ENCODE measurements at places on chromosomes 3 and 15.

GRCh38 chr15:78732634-78733033, 78.6 kb downstream of the ADAMTS7 start:
- DNase-seq, result no peak

DNA sequence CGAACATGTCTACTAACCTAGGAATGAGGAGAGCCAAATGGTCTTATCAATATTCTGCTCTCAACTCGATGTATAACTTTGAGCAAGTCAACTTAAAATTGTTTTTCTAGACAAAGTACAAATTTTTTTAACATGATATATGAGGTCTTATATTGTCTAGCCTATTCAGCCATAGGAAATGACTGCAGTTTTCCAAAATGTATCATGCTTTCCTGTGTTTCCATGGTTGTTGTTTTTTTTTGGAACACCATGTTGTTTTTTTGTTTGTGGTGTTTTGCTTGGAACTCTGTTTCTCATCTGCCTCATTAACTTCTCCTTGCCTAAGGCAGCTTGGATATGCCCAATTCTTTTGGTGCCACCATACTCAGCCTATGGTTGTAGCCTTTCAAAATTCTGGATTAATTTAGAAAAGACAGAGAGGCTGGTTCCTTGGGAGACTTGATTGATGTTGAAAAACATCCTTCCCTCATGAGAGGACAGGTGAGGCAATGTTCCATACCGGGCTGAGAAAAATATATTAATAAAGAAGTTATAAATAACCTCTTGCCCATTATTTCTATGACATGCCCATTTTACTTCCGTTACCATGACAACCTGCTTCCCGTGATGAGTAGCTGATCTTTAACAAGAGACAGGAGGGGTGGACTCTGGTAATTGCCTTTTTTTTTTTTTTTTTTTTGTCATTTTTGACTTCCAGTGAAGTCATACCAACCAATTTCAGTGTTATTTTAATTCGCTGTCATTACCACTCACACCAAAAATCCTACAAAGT, 687.9 kb upstream of the GRM7 start:
- DNase-seq, result no peak

DNA sequence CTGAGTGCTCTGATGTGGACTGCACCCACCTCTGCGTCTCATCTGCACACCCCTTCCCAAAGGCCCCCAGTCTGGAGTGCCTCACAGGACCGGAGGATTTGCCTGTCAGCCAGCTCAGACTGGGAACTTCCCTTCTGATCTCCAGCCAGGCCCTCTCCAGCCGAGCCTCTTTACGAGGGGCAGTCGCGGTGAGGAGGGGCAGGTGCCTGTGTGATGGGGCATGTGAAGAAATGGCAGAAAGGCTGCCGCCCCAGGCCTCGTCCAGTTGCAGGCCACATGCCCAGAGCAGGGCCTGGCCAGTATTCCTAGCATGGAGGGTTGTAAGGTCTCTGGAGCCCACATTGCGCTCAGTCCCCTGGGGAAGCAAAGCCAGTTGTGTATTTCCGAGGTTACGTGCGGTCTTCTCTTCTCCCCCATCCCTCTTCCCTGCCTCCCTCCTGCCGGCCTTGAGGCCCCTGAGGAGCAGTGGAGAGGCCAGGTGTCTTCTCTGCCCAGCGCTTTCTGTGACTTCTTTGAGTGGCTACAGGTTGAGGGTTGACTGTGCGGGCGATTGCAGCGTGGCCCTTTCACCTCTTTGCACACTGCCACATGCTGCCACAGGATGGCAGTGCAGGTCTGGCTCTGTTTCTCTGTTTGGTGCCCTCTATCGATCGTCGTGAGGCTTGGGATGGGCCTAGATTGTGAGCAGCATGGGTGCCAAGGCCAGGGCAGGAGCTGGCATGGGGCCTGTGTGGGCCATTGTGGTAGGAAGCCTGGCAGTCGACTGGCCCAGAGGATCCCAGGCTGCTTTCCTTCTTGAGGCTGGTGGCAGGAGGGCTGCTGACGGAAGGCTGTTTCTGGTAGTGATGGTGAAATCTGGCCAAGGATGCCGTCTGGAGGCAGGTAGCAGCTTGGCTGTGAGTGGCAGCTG, 5.3 kb downstream of the CLK3 start:
- no peak for DNase-seq

DNA sequence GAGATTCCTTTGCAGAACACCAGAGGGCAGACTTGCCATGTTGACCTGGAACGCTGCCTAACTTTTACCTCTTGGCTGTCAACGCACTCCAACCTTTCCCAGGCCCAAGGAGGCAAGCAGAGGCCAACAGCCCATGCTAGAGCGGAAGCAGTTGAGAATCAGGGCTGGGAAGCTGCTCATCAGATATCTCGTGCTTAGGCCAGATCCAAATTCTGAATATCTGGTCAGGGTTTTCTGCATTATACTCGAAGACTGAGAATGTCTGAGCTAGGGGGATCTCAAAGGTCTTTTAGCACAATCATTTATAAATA, 2.5 kb downstream of the XIRP1 start:
- no peak for DNase-seq

DNA sequence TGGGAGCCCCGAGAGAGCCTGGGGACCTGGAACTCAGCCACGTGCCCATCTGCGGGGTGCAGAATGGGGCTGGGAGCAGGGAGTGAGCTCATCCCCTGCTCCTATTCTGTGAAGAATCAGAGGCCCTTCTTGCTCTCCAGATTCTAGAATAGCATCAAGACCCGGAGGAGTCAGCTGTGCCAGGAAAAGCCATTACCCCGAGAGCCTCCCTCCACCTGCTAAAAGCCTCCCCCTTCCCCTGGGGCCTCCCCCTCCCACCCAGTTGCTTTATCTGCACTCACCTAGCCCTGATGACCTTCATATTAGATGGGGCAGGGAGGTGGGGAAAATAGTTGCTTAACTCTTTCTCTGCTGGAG, 23.1 kb downstream of the CCDC33 start:
- no peak for DNase-seq

DNA sequence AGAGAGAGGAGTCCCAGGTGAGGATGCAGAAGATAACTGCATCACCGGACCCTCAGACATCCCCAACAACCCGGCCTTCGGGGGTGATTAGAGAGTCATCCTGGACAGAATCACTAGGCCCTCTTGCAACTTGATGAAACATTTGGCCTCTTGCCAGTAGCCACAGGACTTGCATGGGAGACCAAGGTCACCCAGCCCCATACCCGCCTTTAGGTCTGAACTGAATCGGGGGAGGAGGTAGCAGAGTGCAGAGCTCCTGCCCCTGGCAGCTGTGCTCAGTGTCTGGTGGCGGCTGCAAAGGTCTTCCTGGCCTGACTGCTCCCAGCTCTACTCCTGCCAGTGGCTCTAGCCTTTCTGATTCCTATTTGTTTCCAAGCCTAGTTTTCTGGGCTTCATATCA, 12.4 kb downstream of the PIF1 start:
- DNase-seq, result peak; percentile 21

GRCh38 chr3:9059489-9060400, 96.5 kb upstream of the RAD18 start:
- no peak for DNase-seq

DNA sequence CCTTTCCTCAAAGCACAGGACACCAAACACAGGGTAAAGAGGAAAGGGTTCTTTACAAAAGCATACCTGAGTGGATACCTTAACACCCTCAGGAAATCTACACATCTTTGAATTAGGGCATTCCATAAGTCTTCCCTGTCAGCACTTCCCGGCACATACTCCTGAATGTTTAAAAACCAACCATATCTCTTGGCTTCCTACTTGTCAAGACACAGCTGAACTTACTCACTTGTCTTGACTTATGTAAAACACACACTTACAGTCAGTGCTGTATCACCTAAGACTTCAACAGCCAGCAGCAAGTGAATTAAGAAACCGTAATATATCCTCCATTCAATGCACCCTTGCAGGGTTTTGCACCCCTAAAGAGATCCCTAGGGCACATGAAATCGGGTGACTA, 17.5 kb downstream of the IL1RAP start:
- DNase-seq, result no peak

- DNase-seq, result no peak
Measured at GRCh38 chr15:42059661-42060476, 34.5 kb downstream of the PLA2G4D start.

- DNase-seq, result no peak
Measured at GRCh38 chr15:91127236-91127955, 27.3 kb downstream of the SV2B start.

- no peak for DNase-seq
Measured at GRCh38 chr3:19792388-19792787, 141.6 kb downstream of the EFHB start.

DNA sequence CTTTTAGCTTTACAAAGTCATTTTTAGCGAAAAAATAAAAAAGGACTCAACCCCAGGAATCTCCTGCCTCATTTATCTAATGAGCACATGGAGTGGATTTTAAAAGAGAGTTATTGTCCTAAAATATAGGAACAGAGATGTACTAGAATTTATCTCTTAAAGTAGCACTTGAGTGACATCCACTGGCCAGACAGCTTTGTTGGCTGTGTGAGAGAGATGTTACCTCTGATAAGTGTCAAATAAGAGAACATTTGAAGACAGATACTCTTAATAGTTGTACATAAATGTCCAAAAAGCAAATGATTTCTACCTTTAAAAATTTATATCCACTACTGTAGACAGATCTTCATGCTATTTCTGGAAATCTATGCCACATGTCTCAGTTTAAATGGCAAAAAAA, 12.3 kb upstream of the MFSD1 start:
- DNase-seq, result peak; percentile 30

DNA sequence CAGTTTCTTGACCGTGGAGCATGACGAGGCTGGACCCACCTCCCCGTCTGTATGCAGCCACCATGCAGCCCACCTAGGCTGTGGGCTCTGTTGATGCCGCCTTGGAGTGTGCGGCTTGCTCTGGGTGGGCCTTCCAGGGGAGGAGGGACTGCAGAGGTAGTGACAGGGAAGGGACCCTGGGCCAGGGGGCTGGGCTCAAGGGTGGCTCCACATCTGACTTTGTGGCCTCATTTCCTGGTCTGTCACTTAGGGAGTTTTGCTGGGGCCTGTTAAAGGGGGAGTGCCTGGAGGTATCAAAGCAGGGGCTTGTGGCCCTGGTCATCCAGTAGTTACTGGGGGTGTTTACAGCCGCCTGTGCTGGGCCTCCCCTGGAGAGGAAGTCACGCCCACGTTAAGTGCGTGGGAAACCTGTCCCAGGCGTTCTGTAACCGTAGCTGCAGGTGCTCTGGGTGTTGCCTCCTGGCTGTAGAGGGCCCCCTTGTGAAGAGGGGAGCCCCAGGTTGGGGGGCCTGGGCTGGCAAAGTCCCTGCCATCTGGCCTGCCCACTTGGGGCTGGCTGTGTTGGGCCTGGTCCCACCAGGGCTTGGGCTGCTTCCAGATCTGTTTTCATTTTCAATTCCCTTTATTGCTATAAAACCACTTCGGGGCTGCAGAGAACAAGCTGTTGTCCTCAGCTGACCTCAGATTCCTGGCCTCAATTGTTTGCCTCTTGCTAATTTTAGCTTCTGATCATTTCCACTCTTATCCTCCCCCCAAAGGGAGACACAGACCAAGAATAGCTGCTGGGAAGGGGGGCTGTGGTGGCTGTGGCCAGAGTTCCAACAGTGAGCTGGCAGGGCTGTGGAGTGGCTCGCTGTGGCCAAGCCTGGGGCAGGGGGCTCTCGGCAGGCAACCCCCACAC, 26.5 kb downstream of the KLF13 start:
- peak; percentile 77 for DNase-seq

- no peak for DNase-seq
Measured at GRCh38 chr3:172517859-172518466, 5.3 kb downstream of the TNFSF10 start.

GRCh38 chr3:150096700-150097587, 126.2 kb upstream of the PFN2 start:
- no peak for DNase-seq

GRCh38 chr3:27449530-27450150, 34.5 kb downstream of the SLC4A7 start:
- DNase-seq, result no peak

DNA sequence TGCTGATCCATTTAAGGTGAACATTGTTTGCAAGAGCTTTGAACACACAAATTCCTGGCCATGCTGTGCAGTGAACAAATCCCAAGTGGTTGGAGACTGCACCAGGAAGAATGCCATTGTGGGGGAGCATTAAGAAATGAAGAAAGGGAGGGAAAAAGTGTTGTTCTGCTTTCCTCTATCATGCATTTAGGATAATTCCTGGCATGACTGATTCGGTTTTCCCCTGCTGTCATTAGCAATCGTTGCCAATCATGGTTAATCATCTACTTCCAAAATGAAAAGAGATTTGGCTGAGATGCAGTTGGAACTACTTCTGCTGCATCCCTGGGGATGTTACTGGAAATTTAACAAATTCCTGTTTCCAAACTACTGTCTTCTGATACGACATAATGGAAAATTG, 73.7 kb upstream of the ZPLD1 start:
- DNase-seq, result no peak

GRCh38 chr3:113111011-113111707, 100.2 kb upstream of the BOC start:
- DNase-seq, result no peak

DNA sequence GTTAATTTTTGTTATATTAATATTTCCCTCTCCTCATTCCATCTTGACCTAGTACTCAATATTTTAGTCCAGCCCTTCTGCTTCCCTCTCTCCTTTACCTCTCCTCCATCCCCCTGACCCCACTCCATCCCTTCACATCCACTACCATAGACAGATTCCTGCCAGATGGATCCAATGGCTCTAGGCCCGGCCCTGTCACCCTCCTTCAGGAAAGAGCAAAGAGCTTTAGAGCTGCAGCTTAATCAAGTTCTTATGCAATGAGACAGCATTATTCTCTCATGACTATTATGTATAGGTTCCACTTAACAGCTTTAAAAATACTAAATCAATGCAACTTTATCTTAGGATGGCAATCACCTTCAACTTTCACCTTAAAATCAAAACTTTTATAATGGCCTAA, 200.7 kb upstream of the TTC14 start:
- no peak for DNase-seq

DNA sequence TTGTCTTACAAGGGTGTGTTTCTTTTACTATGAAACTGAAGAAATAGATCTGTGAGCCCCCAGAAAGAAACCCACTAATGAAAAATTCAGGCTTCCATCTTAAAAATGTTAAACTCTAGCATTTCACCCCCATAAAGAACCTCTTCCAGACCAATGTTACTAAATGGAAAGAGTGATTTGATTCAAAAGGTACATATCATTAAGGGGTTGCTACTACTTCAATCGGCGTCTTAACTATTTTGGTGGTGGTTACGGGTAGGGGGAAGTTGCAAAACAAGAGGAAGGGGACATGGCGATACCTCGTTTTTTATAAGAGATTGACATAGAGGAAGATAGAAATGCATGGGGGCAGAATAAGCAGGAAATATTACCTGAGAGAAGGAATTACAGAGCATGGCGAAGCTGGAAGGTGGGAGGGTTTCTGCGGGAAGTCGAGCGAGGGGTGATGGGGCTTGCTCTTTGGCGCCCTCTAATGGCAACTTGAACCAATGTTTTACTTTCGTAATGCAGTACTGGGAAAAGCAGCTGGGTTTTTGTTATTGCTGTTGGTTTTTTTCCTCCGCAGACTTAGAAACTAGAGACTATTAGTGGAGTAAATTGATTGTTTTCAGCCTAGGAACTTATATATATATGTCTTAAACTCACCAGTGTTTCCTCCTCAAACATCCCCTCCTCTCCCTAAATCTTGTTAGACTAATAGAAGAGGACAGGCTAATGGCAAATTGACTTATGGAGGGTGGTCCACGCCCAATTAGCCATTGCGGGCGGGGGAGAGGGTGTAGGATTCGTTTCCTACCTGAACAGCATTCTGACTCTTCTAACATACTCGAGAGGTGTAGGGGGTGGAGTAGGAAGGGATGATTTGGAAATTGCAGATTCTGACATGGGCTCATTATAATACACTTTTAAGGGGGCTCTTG, 11.3 kb upstream of the SOX2 start:
- DNase-seq, result peak; percentile 33
